Sigmoid colon (tissue), 7 donors: ENCODE measurements at places on chromosomes 12 and 14. TPM values are rescaled to one million over a fixed set of nuclear protein-coding genes. Genes with fewer than 3 reads are reported as not detected.

GRCh38 chr14:102229071-102229738 is 75.8 kb downstream of the MOK start:
- no peak for DNase-seq
- H3K27me3 ChIP-seq = no peaks in the 10 kb centered on the region
- no peak overlapping the region for H3K4me3 ChIP-seq
- no peak overlapping the region for H3K27ac ChIP-seq
- no peaks in the 10 kb centered on the region for H3K4me1 ChIP-seq

- DNase-seq = no peak
- no peaks in the 10 kb centered on the region for H3K4me1 ChIP-seq
- no peaks in the 10 kb centered on the region for H3K27me3 ChIP-seq
- no peaks in the 10 kb centered on the region for H3K36me3 ChIP-seq
- H3K27ac ChIP-seq = no peak overlapping the region
Observed at GRCh38 chr12:80176706-80177105, 77.4 kb downstream of the OTOGL start.

DNA sequence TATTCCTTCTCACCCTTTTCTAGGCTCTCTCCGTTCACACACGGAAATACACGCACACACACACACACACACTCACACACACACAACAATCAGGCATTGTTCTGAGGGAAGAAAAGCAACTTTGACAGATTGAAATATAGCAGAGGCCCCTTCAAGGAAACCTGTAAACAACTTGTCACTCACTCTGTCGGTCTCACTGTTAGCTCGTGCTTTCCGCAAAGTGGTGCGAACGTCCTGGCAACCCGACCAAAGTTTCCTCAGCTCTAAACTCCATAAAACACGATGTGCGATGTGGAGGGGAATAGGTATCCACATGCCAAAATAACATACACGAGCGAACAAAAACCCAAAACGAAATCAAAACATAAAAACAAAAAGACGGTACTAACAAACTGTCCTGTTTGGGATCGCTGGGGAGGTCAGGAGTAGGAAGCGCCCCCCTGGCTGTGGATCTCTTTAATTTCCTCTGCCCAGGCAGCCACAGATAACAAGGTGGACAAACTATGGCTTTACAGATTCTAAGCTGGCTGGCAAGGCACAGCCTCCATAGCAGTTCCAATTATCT is 822 bp upstream of the SOX5 start:
- peak overlapping the region; percentile 15 for H3K27ac ChIP-seq
- peak overlapping the region; percentile 47 for H3K4me3 ChIP-seq
- no peaks in the 10 kb centered on the region for H3K4me1 ChIP-seq
- H3K27me3 ChIP-seq = no peaks in the 10 kb centered on the region

DNA sequence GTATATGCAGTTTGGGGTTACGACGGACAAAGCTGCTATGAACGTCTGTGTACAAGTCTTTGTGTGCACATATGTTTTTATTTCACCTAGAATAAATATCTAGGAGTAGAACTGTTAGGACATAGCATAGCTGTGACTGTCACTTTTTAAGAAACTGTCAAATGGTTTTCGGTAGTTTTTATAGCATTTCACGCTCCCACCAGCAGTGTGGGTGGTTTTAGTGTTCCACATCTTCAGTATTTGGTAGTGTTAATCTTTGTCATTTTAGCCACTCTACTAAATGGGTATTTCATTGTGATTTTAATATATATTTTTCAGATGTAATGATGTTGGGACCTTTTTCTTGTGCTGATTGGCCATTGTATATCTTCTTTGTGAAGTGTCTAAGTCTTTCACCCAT is 109.1 kb upstream of the BCAT1 start:
- no peak overlapping the region for H3K4me3 ChIP-seq
- no peak overlapping the region for H3K27ac ChIP-seq
- no peaks in the 10 kb centered on the region for H3K27me3 ChIP-seq

DNA sequence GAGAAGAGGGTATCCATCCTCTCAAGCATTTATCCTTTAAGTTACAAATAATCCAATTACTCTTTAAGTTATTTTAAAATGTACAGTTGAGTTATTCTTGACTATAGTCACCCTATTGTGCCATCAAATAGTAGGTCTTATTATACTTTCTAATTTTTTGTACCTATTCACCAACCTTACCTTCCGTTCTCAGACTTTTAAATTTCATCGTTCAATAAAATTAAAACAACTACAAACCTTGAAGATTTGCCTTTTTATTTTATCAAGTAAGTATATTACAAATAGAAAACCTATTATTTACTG is 972 bp upstream of the DCTN2 start:
- H3K4me3 ChIP-seq = no peak overlapping the region
- H3K4me1 ChIP-seq = peaks cover 41% of the 10 kb centered on the region
- peaks cover 23% of the 10 kb centered on the region for H3K27me3 ChIP-seq
- no peak for DNase-seq
- no peak overlapping the region for H3K27ac ChIP-seq

GRCh38 chr12:120944645-120945217 is 33.6 kb upstream of the HNF1A start:
- no peaks in the 10 kb centered on the region for H3K36me3 ChIP-seq
- H3K27me3 ChIP-seq = no peaks in the 10 kb centered on the region
- no peak for DNase-seq
- no peak overlapping the region for H3K4me3 ChIP-seq
- no peak overlapping the region for H3K27ac ChIP-seq

Gene LHX5
- total RNA-seq = not detected

Gene CDKL1
- 39.8 TPM for total RNA-seq

Gene SLC5A8
- not detected for total RNA-seq

Gene RPS6KL1
- total RNA-seq = 11.1 TPM

Gene KLRF1
- 2.1 TPM for total RNA-seq
